ENCODE measurements at places on chromosomes 13 and 19.

DNA sequence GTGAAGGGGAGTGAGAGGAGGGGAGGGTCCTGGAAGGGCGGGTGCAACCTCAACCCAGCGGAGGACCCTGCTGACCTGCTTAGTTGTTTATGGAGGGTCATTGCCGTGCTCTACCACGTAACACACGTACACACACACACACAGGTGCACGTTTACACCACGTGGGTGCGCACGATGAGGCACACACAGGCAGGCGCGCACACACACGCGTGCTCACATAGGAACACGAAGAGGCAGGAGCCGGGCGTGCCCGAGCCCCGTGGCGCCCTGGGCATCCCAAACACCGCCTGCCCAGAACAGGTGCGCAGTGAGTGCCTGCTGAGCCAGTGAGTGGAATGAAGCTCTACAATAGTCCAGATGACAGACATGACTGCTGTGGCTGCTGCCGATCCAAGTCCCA, 11.2 kb upstream of the MADCAM1 start:
- DNase-seq = no peak

GRCh38 chr13:109131698-109132257, 502.4 kb downstream of the MYO16 start:
- no peak for DNase-seq

DNA sequence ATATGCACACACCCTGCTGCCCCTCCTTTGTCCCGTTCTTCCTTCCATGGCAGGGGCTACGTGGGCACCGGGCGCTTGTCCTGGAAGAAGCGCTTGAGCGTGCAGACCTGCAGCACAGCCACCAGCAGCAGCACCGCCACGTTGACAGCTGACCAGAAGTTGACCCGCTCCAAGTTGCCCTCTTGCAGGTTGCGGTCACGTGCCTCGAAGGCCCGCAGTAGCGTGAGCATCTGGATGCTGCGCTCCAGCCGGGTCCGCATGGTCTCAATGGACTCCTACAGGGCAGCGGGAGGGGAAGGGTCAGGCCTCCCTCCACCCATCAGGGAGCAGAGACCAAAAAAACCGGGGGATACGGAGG, 3.1 kb downstream of the TMED1 start:
- no peak for DNase-seq

DNA sequence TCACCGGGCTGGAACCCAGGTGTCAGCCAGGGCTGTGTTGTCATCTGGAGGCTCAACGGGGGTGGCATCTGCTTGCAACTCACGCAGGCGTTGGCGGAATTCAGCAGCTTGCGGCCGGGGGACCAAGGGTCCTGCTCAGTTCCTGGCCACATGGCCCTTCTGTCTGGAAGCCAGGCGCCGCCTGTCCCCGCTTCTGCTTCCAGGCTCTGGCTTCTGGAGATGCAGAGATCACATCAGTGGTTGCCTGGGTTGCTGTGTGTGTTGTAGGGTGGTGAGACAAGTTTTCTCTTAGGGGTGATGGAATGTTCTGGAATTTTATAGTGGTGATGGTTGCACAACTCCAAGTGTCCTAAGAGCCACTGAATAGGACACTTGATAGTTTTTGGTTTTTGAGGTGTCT, 5.0 kb downstream of the ADAT3 start:
- DNase-seq = no peak

DNA sequence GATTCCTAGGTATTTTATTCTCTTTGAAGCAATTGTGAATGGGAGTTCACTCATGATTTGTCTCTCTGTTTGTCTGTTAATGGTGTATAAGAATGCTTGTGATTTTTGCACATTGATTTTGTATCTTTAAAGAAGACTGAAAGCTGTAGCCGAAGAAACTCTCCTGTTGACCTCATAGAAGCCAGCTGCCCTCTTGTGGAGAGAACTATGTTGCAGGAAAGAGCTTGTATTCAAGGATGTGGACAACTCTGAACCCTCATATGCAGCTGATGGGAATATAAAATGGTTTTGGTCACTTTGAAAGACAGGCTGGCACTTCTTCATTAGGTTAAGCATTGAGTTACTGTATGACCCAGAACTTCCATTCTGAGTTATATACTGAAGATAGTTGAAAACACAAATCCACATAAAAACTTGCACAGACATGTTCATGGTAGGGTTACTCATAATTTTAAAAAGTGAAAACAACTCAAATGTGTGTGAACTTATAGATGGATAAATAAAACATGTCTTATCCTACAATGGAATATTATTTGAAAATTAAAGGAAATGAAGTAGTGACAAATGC, 65.8 kb upstream of the SLITRK6 start:
- DNase-seq = no peak

DNA sequence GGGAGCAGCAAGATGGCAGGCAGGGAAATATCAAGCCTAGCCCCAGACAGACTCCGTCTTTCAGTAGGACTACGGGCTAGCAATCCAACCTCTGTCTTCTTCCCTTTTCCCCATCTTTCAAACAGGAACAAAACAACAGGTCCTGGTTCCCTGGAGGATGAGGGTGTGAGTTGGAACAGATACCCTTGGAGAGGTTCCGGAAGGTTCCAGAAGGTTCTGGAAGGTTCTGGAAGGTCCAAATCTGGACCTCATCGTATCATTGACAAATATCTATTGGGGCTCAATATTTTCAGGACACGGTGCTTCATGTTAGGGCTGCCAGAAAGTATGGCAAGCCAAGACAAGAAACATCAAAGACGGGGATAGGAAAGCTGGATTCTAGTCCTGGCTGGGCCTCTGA, 28.5 kb upstream of the FEM1A start:
- DNase-seq = no peak

DNA sequence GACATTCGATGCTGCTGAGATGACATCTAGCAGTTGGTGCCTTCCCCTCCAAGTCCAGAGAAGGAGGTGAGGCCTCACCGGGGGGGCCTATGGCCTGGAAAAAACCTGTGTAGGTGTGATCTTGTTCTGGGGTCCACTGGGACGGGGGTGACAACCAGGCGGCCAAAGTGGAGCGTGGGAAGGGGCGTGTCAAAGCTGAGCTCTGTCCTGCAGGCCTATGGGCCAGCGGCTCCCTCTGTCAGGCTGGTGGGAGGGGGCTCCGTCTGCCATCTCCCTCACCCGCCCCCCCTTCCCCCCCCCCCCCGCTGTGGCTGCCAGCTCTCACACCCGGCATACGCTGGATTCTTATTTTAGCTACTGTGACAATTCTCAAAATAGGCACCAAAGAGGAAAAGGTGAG, 56.7 kb upstream of the UQCRFS1 start:
- no peak for DNase-seq

GRCh38 chr19:6297202-6297601, 17.4 kb upstream of the MLLT1 start:
- no peak for DNase-seq

- DNase-seq = no peak
Observed at GRCh38 chr19:3225677-3226093, 1.2 kb downstream of the CELF5 start.

DNA sequence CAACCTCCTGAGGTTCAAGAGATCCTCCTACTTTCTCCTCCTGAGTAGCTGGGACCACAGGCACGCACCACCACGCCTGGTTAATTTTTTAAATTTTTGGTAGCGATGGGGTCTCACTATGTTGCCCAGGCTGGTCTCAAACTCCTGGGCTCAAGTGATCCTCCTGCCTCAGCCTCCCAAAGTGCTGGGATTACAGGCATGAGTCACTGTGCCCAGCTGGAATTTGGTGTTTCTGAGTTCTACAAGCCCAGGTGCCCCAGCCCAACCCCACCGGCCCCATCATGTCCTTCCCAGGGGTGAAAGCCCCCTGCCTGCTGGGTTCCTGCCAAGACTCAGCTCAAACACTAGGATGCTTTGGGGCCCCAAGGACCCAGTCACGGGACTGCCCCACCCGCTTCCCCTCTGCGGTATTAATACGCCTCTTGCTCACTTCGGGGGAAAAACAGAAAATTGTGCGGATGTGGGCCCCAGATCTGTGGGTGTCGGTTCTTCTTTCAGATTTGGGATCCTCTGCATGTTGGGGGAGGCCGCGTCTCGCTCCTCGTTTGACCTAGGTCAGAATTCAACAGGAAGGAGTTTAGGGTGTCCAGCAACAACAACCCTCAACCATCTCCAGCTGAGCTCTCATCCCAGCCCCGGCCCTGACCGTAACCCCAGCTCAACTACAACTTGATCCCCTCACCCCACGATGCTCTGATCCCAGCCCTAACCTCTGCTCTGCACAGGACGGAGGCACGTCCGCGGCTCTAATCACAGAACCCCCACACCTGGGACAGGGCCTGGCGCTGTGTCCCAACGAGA, 3.7 kb upstream of the FCER2 start:
- DNase-seq = peak; percentile 77

DNA sequence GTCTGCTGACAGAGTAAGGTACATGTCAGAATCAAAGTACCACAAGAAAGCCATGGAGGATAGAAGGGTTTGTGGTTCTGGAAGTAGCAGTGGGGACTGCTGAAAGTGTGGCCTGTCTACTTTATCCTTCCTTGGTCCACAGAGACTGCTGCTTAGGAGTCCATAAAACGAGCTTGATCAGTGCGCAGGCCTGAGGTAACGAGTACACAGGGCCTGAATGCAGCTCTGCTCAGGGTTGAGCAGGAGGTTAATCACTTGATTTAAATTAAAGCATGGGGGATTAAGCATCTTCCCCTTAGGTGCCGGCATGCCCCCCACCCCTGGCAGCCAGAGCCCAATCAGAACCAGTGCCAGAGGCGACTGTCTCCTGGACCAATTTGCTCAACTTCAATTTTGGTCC, 34.9 kb upstream of the WASF3 start:
- DNase-seq = no peak

DNA sequence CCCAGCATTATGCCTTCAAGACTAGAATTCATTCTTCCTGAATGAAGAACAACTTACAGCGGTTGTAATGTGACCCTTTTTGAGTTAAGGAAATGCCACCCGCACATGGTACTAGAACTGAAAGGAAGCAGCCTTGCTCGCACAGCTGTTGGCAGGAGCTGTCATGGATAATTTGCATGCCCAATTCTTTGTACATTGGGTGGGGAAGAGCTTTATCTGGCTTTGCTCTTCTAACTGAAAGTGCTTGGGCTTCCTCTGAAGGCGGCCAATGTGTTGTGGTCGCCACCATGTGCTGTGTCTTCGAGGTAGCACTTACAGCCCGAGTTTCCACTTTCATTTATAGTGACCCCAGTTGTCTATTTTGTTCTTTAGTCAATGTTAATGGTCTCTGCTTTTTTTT, 3.4 kb downstream of the CCNE1 start:
- no peak for DNase-seq

DNA sequence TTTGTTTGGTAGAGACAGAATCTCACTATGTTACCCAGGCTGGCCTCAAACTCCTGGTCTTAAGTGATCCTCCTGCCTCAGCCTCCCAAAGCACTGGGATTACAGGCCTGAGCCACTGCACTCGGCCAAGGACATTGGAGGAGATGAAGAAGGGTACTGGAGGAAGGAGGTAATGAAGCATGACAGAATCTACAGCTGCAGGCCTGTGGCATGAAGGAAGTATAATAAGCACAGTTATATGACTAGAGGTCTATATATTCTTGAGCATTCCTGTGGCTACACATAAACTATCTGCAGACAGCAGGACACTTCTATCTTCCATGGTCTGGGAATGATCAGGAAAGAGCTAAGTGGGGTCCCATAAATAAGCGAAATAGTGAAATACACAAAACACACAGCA, 18.2 kb downstream of the ZNF565 start:
- no peak for DNase-seq

DNA sequence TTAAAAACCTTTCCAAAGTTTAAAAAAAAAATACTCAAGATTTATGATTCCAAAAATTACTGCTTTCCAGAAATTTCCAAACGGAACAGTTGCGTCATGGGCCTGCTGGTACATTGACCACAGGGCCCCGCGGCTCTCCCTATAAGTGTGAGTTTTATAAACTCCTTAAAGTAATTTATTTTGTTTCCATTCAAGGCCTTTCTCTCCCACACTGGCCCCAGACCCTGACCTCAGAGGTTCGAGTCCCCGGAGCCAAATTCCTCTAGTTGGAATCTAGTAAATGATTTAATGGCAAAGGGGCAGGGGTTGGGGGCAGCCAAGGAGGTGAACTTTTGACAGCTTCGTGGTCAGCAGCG, 97.5 kb downstream of the INSR start:
- no peak for DNase-seq
